Hepatocyte (in vitro differentiated cells): ENCODE measurements at places on chromosomes 6 and 20. TPM values are rescaled to one million over a fixed set of nuclear protein-coding genes. Genes with fewer than 3 reads are reported as not detected.
A peak's percentile ranks its signal among the peaks of the same experiment; 100 is the strongest.

ARMC2 gene
- polyA plus RNA-seq: 4.8 and 6.7 TPM in 2 replicates

CST5 gene
- 0.68 TPM in 1 of 2 replicates, not detected in the other for polyA plus RNA-seq

BCAS1 gene
- 4.9 and 5.1 TPM in 2 replicates for polyA plus RNA-seq

HLA-DPB1 gene
- polyA plus RNA-seq: 12.4 and 16.0 TPM in 2 replicates

BTNL2 gene
- 0.62 TPM in 1 of 2 replicates, not detected in the other for polyA plus RNA-seq

TULP1 gene
- 0.39 and 1.3 TPM in 2 replicates for polyA plus RNA-seq

DNA sequence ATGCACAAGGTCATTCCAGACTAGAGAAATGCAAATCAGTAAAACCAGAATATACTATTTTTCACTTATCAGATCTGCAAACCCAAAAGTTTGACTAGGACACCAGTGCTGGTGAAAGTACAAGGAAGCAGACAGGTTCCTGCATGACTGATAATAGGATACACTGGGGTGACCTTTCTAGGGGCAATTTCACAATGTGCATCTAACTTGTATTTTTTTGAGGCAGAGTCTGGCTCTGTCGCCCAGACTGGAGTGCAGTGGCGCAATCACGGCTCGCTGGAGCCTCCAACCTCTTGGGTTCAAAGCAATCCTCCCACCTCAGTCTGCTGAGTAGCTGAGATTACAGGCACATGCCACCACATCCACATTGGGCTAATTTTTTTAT is 11.4 kb downstream of the COMMD7 start:
- DNase-seq: peak; percentile 73

- peak; percentile 68 for DNase-seq
Measured at GRCh38 chr6:54846857-54847674, 495 bp downstream of the FAM83B start.

DNA sequence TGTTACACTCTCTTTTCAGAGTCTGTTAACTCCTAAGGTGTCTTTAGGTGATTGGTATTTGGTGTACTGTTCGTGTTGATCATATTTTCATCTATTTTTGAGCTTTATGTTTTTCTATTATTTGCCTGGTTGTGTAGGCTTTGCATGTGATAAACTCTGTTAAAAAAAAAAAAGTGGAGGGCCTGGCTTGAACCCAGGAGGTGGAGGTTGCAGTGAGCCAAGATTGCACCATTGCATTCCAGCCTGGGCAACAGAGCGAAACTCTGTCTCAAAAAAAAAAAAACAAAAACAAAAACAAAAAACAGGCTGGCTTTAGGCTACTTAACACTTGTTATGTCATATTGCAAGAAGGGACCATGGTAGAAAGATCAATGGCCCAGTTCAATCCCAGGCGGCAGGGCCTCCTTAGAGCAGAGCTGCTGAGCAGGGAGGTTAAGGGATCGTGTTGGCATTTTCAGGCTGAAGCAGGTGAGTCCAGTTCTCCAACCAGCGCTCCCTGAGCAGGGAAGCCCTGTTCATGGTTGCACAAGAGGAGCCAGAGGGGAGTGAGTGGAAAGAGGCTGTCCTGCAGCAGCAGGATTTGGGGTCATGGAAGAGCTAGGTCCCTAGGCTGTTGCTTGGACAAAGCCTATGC is 8.5 kb downstream of the PYGB start:
- no peak for DNase-seq

DNA sequence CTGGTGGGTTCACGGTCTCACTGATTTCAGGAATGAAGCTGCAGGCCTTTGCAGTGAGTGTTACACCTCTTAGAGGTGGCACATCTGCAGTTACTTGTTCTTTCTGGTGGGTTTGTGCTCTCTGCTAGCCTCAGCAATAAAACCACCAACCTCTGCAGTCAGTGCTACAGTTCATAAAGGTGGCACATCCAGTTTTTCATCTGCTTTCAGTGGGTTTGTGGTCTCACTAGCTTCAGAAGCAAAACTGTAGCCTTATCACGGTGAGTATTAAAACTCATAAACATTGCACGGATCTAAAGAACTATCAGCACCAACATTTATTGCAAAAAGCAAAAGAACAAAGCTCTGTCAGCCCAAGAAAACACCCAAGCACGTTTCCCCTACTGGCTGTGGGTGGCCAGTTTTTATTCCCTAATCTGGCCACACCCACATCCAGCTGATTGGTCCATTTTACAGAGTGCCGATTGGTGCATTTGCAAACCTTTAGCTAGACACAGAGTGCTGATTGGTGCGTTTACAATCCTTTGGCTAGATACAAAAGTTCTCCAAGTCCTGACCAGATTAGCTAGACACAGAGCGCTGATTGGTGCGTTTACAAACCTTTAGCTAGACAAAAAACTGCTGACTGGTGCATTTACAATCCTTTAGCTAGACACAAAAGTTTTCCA is 3.4 kb upstream of the TMEM14C start:
- DNase-seq: no peak

GRCh38 chr6:5435449-5435848 is 174.1 kb downstream of the FARS2 start:
- no peak for DNase-seq

- no peak for DNase-seq
Measured at GRCh38 chr6:139126255-139126654, 8.6 kb upstream of the HECA start.
